Stimulated activated CD4-positive, alpha-beta T cell treated with anti-CD3 and anti-CD28 coated beads, TNF-alpha, amount 100 ng/mL, for 48 hours (primary cell): ENCODE measurements at places on chromosomes 1 and 21.
A peak's percentile ranks its signal among the peaks of the same experiment; 100 is the strongest.

GRCh38 chr1:4752059-4752458 is 97.7 kb downstream of the AJAP1 start:
- DNase-seq, result no peak

DNA sequence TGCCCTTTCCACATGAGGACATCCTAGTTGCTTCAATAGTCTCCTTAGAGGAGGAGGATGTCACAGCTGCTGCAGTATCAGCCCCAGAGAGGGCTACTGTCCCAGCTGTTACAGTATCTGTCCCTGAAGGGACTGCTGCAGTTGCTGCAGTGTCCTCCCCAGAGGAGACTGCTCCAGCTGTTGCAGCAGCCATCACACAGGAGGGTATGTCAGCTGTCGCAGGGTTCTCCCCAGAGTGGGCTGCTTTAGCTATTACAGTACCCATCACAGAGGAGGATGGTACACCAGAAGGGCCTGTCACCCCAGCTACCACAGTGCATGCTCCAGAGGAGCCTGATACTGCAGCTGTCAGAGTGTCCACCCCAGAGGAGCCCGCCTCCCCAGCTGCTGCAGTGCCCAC is 78.5 kb upstream of the BMP8A start:
- DNase-seq, result no peak

DNA sequence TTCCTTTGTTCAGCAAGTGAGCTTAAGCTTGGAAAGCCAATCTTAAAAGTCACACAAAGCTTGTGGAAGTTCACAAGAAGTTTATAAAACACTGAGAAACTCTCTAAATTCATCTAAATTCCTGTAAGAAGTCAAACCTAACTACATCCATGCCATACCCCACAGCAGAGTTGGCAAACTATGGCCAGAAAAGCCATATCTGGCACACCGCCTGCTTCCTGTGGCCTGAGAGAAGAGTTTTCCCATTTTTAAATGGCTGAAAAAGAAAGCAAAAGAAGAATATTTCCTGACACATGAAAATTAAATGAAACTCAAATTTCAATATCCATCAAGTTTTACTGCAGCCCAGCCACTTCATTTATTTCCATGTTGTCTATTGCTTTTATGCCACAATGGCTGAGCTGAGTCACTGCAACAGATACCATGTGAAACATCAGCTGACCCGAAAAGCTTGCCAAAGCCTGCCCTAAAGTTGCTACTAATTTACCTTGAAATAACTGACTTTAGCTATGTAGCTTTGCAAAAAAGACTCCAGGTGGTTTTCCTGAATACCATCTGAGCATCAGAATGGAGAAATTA is 237.1 kb downstream of the SLC45A1 start:
- no peak for DNase-seq

DNA sequence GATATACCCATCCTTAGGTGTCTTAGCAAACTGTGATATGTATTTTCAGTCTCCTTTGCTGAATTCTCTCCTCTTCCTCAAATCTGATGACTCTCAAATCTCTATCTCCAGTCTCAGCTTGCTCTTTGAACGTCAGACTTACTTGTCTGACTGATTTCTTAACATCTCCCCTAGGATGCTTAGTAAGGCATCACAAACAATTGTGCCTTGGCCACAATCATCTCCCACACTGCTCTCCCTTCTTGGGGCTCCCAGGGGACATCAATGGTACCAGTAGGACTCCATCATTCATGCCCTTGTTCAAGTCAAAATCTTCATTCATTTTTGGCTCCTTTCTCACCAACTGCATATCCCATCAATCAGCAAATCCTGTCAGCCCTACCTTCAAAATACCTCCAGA is 42.0 kb downstream of the GNG12 start:
- no peak for DNase-seq

- DNase-seq, result no peak
Measured at GRCh38 chr1:184716158-184716557, 38.5 kb downstream of the EDEM3 start.

- DNase-seq, result no peak
Measured at GRCh38 chr1:150525348-150525747, 9.8 kb downstream of the FALEC start.

DNA sequence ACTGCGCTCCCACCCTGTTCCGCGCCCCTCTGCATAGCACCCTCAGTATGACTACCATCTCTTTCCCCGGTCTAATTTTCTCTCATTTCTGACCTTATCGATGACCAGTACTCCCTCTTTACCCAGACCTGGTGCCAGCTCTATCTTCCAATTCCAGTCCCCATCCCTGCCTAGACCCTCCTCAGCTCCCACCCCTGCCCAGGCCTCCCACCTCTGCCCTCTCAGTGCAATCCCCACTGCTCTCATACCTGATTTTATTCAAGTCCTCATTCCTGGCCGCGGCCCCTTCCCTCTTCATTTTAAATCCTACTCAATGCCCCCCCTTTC is 1.3 kb downstream of the USP24 start:
- DNase-seq, result no peak

- DNase-seq, result peak; percentile 55
Measured at GRCh38 chr1:8348777-8349472, 31.0 kb downstream of the SLC45A1 start.

- DNase-seq, result no peak
Measured at GRCh38 chr1:235861857-235862256, 4.8 kb downstream of the LYST start.

GRCh38 chr1:34770891-34771504 is 10.0 kb upstream of the GJB3 start:
- DNase-seq, result no peak

GRCh38 chr1:15246960-15247614 is at the start of gene FHAD1:
TSS of gene FHAD1 (plus strand) at chr1:15247223. CDS start at chr1:15251785, 4,562 bp downstream.
- peak; percentile 32 for DNase-seq

GRCh38 chr1:111739925-111740765 is 950 bp upstream of the INKA2 start:
- DNase-seq, result no peak

- no peak for DNase-seq
Measured at GRCh38 chr21:36489776-36490165, 9.8 kb upstream of the CLDN14 start.

GRCh38 chr1:38671221-38671620 is 188.4 kb downstream of the RRAGC start:
- no peak for DNase-seq

DNA sequence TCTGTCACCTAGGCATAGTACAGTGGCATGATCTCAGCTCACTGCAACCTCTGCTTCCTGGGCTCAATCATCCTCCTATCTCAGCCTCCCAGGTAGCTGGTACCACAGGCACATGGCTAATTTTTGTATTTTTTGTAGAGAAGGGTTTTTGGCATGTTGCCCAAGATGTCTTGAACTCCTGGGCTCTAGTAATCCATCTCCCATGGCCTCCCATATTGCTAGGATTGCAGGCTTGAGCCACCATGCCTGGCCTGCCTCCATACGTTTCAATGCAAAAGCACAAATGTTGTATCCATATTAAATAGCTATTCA is 17.6 kb upstream of the GBP3 start:
- DNase-seq, result no peak

GRCh38 chr1:30195424-30196134 is 527.8 kb downstream of the MATN1 start:
- DNase-seq, result no peak

- no peak for DNase-seq
Measured at GRCh38 chr1:202565890-202566602, 144.2 kb downstream of the SYT2 start.

DNA sequence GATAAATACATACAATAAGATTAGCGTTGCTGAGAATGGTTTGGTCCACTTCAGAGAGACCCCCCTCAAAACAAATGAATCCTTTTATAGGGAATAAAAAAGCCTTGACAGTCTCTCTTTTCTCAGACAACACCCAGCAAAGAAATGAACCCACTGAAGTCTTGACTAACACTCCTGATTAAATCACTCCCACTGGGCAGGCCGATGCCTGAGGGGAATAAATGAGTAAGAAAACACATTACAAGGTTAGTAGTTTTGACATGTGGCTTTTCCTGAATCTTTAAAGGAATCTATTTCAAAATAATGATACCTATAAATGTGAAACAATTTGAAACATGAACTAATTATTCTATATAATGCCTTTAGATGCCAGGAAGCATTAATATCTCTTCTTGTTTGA is 146.9 kb upstream of the POGK start:
- DNase-seq, result no peak

DNA sequence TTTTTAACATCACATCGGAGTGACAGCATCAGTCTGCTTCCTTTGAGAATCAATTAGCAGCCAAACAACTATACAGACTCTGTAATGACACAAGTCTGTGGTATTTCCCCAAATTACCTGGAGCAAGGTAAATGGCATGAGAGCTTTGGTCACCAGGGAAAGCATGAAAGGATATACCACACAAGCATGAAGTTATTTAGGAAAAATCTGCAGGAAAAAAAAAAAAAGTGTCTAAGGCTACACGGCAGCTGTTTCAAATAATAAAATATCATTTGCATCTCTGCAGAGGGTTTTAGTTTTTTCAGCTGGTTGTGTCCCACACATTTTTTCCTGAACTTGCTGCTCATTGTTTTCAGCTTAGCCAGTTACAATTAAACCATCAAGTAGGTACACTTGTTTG is 234.7 kb downstream of the TTLL7 start:
- no peak for DNase-seq

DNA sequence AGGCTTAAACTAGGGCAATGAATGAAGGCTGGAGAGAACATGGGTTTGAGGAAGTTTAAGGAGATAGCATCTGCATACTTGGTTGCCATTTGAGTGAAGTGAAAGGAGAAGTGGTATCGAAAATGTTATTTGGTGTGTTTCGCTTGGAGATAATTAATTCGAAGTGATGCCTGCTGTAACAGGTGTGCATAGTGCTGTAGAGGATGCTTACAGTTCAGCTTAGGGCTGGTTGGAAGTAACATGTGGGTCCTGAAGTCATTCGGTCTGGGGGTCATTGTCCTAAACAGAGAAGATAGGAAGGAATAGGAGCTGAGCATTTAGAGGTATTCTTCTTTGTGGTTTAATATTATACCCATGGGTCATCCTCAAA is 301 bp upstream of the NUDT17 start:
- DNase-seq, result no peak

DNA sequence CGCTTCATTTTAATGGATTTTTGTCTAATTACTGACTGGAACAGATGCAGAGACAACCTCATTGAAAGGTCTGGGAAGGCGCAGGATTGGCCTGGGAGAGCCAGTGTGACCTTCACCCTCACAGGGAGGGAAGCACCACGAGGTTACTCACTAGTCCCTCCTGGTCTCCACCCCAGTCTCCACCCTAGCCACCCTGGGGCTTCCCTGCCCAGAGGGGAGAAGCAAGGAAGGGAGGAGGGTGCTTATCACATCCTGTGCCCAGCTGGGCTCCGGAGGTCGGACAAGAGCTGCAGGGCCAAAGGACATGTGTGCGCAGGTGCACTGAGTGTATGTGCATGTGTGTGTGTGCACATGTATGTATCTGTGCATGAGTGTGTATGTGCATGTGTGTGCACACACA is 220.1 kb upstream of the VAMP3 start:
- DNase-seq, result no peak

DNA sequence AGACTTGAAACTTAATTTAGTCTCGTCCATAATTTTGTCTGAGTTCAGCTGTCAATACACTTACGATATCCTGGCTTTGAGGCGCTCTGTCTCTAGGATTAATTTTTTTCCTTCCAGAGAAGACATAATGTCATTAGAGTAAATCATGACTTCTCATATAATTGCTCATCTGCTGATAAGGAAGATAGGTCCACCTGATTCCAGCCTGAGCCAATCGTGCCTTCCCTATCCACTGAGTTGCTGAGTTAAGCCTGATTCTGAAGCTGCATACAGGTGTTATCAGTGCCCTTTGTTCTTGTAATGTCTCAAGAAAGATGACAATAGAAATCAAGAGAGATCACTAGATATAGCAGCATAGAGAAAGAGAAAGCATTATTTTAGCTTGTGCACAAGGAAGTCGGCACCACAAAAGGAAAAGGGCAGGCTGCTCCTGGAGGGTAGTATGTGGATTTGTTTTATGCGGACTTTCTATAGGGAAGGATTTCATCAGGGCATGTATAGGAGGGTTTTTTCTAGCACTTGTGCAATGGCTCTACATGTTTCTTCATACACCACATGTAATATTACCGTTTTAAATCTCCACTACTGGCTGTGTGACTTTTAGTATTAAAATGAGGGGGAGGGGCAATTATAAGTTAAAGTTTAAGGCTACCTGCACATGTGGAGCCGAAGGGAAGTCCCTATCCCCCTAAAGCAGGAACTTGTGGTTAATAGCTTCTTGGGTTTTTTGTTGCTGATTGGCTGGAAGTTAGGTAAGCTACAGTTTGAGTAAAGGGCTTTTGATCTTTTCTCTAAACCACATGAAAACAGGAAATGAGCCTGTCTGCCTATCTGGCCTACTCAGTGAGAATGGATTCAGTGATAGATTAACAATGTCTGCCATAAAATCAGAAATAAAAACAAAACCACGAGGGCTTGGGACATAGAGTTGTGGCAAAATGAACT is 133.4 kb downstream of the PLPPR5 start:
- peak; percentile 11 for DNase-seq

- DNase-seq, result no peak
Measured at GRCh38 chr1:154849645-154850131, 20.4 kb downstream of the KCNN3 start.

GRCh38 chr1:147204080-147204479 is 21.1 kb downstream of the FMO5 start:
- DNase-seq, result no peak

DNA sequence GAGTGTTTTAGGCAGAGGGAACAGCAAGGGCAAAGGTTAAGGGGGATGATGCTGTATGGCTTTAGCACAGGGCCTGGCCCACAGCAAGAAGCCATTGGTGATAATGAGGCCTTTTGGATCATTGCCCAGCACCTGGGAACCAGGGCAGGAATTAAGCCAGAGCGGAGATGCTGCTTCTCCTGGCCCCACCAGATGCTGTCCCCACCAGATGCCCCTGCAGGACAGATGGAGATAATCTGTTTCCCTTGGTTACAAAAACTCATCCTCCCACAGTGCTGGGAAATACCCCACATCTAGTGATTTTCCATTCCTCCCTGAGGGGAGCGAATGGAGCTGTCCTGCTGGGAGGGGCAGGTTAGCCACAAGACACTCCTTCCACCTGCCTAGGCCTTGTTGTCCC is 18.8 kb downstream of the OPRD1 start:
- DNase-seq, result no peak

DNA sequence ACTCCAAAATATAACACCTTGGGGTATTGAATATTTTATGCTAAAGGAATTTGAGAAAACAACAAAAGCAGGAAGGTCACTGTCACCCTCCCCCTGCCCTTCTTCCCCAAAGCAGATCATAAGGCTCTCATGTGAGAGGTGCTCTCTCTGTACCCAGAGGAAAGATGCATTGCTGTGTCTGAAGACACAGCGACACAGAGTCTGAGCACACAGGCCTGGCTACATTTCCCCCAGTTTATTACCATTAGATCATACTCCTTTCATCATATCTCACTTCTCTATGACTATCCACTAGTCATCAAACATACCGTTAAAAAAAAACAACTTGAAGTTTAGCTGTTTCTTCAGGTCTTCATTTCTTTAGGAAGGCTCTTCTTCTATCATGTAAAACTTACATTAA is 127.1 kb downstream of the PPIAL4G start:
- DNase-seq, result no peak
